ENCODE measurements at places on chromosomes 7 and 10. TPM values are rescaled to one million over a fixed set of nuclear protein-coding genes. Genes with fewer than 3 reads are reported as not detected.

DNA sequence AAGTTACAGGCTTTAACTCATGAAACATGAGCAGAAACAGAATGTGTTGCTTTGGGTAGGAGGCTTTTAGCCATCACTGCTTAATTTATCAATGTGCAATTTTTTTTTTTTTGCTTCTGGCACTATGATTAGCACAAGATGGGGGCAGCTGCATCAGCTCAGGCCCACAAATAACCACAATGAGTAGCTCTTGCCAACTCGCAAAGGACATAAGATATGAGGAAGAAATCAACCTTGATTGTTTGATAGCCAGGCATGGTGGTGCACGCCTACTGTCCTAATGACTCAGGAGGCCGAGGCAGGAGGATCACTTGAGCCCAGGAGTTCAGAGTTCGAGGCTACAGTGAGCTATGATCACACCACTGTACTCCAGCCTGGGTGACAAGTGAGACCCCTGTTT is 12.3 kb downstream of the NOD1 start:
- no peak for ATAC-seq

- peak; percentile 25 for ATAC-seq
These were observed 214.7 kb downstream of the EMX2 start for GRCh38 chr10:117757086-117757720.

Gene DLX6
- total RNA-seq: 0.11 TPM

Gene INMT
- 0.16 TPM for total RNA-seq

Gene RBM33
- 19.8 TPM for total RNA-seq

- no peak for ATAC-seq
These were observed 5.4 kb upstream of the FZD9 start for GRCh38 chr7:73427902-73428787.

Gene HOXA6
- 4.4 TPM for total RNA-seq

Gene ABCB1
- 2.7 TPM for total RNA-seq

DNA sequence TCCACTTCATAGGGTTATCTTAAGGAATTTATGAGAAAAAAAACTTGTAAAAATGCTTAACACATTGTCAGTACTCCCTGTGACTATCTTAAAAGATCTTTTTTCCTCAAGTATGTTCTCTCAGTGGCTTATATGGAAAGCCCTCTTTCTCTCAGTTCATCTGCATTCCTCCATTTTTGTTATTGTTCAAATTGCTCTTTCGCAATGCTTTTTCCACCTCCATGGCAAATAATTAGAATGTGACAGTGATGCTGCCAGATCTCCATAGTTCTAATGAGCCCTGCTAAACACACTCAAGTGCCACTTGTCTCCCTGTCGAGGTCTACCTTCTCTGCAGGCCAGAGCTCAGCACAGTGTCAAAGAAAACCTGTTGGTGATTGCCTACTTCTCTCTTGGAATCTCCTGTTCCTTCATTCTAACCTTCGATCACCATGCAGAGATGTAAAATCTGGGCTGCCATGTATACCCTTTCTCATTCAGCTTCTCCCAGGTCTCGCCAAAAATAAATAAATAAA is 37.2 kb upstream of the ABCB5 start:
- no peak for ATAC-seq

DNA sequence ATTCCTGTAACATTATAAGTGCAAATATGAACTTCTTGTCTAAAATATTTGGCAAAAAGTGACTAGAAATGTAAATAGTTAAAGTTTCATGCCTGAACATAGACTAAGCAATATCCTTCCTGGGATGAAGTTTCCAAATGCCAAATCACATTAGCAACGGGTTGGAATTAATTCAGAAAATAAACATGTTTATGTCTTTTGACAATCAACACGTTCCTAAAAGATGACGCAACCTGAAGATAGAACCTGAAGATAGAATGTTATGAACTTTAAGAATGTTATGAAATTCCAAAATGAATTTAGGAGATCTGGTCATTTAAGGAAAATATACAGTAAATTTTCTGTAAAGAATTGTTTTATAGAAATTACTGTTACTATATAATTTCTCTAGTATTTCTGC is 9.2 kb downstream of the LAMB4 start:
- ATAC-seq: no peak

Gene PLEKHS1
- total RNA-seq: 0.19 TPM

Gene GNGT1
- total RNA-seq: not detected

GRCh38 chr7:26865094-26865388 is 651 bp upstream of the SKAP2 start:
- ATAC-seq: peak; percentile 50

DNA sequence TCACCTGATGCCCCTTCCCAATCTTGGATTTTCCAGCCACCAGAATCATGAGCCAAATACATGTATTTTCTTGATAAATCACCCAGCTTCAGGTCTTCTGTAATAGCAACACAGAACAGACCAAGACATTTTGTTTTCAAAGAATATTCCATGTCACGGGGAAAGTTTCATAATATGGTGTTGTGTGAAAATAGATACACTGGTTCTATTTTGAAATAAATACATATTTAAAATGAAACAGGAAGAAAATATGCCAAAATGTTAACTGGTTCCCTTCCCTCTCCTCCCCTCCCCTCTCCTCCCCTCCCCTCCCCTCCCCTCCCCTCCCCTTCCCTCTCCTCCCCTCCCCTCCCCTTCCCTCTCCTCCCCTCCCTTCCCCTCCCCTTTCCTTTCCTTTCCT is 30.3 kb upstream of the CAMK1D start:
- ATAC-seq: no peak

GRCh38 chr7:147053746-147054145 is 937.1 kb downstream of the CNTNAP2 start:
- ATAC-seq: no peak

Gene PNLIPRP1
- total RNA-seq: not detected

Gene CHST3
- 6.8 TPM for total RNA-seq

DNA sequence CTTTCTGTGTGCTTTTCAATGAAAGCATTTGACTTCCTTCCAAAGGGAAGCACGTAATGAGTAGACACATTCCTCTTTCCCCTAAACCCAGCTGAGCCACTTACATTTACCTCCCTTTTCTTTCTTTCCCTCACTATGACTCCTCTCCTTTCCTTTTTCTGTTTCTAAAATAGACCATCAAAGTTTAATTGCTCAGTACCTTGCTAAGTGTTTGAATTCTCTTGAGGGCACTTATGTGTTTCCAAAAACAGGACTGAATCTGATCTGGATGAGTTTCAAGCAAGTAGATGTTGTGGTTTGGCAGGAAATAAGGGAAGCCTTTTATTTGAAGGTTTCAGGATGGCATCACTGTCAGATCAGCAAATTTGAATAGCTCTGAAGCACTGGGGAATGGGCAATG is 396.2 kb downstream of the REEP3 start:
- no peak for ATAC-seq

DNA sequence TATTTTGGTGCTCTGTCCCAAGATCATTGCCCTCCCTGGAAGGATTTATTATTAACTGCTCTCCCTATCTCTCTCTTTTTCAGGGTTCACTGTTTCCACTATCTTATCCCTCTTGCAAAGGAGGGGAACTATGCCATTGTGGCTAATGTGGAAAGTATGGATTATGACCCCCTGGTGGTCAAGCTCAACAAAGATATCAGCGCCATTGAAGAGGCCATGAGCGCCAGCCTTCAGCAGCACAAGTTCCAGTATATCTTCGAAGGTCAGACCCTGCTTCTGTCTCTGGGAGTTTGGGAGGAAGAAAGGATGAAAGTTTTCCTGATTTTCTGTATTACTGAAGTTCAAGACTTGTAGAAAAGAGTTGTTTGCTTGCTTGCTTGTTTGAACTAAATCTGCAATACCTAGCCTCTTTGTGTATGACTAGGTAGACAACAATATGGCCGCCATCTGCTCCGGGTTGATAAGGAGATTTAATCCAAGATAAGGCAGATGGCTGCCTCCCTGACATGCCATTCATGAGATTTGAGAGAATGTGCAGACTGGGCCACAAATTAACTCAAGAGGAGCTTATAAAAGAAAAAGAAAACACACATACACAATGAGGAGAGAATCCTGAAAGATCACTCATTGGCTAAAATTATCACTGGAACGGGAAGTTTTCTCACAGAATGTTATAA is 122.2 kb upstream of the LRGUK start:
- ATAC-seq: no peak

Gene CUBN
- 3.0 TPM for total RNA-seq

GRCh38 chr10:123896246-123896927 is 4.8 kb upstream of the CPXM2 start:
- no peak for ATAC-seq

- no peak for ATAC-seq
These were observed 419.8 kb downstream of the GRID1 start for GRCh38 chr10:85946713-85947326.

DNA sequence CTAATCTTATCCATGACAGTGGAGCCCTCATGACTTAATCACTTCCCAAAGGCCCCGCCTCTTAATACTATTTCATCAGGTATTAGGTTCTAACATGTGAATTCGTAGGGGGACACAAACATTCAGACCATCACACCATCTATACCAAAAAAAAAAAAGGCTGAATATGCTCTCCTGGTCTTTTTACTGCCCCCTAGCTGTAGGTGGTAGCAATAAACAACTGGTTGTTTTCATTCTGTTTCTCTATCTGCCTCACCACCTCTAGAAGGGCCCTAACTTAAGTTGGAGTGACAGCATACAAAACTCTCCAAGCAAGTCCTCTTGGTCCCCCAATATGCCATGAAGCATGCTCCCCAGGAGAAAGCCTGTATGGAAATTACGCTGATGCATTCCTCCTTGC is 94.1 kb downstream of the GRM8 start:
- ATAC-seq: no peak

Gene CYP2C19
- 0.52 TPM for total RNA-seq

DNA sequence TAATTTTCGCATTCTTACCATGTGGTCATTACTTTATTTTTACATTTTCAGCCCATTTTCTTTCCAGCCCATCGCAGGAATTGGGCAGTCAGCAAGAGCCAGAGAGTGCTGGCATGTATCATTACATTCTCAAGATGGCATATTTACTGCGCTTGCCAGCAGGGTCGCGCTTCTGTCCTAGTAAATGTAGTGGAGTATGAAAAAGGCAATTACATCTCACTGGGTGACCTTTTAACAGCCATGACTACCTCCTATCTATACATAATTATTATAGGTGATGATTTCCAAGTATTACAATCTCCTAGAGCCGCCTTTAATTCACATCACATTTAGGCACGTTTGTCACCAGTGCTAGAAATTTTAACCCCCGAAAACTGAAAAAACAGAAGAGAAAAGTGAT is 433.7 kb upstream of the MGMT start:
- ATAC-seq: no peak

Gene FRA10AC1
- total RNA-seq: 9.7 TPM

- ATAC-seq: no peak
These were observed 143.8 kb downstream of the HGF start for GRCh38 chr7:81626008-81626407.

Gene TMEM196
- total RNA-seq: 0.39 TPM

DNA sequence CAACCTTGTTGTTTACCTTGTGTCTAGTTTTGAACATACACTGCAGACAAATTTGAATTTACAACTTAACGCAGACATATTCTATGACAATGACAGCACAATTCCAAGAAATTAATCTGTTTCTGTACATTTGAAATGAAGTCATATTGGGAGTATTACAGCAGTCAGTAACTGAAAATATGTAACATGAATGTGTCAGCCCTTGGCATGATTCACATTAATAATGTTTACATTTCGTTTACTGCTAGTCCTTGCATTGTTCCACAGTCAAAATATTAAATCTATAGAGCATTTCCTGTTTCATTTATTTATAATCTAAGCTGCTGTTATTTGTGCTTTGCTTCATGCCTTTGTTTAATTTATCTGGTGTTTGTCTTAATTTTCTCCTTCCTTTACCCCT is 80.4 kb downstream of the NOC3L start:
- ATAC-seq: no peak
